Epithelial cell of proximal tubule (primary cell): ENCODE measurements at places on chromosomes 5 and 9. TPM values are rescaled to one million over a fixed set of nuclear protein-coding genes. Genes with fewer than 3 reads are reported as not detected.

Gene IFNE
- total RNA-seq = not detected in 2 replicates

Gene SH3PXD2B
- 23.7 and 25.6 TPM in 2 replicates for total RNA-seq

Gene TAS2R1
- not detected in 2 replicates for total RNA-seq

Gene BNC2
- total RNA-seq = 2.9 and 3.7 TPM in 2 replicates

Gene NREP
- total RNA-seq = 31.8 and 58.6 TPM in 2 replicates

Gene F12
- total RNA-seq = 9.2 and 12.9 TPM in 2 replicates

Gene LHX2
- not detected in 2 replicates for total RNA-seq

Gene UBAC1
- total RNA-seq = 40.9 and 60.8 TPM in 2 replicates

Gene PCDHGA4
- 0.22 and 0.92 TPM in 2 replicates for total RNA-seq

Gene PCA3
- not detected in 2 replicates for total RNA-seq
